ENCODE measurements at places on chromosomes 7 and 10.

DNA sequence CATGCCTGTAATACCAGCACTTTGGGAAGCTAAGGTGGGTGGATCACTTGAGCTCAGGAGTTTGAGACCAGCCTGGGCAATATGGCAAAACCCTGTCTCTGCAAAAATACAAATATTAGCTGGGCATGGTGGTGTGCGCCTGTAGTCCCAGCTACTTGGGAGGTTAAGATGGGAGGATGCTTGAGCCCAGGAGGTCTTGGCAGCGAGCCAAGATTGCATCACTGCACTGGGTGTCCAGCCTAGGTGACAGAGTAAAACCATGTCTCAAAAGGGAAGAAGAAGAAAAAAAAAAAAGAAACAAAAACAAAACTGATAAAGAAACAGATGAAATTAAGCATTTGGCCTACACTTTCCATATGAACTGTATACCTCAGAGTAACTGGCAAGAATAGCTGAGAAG is 319.2 kb downstream of the PARD3 start:
- DNase-seq: no peak

DNA sequence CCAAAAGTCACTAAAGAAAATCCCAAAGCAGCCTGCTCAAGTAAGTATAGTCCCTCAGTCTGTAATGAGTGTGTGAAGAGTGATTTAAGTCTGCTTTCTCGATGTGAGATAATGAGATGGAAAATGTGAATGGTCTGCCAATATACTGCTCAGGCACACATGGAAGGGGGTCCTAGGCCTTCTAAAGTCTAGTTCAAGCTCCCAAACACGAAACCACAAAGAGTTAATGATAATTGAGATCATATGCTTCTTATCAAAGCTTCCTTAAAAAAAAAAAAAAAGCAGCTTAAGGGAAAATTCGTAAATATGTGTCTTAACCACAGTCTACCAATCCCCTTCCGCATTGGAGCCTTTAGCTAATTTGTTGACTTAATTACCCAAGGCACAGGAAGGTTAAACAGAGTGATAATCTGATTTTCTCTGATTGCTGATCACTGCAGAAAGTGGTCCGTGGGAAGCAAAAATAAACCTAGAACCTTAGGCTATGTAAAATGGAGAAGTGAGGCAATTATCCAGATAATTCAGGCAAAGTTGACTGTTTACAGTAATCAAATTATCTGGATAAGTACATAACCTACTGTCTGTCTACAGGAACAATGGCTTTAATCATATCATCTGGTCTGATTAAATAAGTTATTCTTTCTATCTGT is 172.9 kb downstream of the MBL2 start:
- DNase-seq: no peak

DNA sequence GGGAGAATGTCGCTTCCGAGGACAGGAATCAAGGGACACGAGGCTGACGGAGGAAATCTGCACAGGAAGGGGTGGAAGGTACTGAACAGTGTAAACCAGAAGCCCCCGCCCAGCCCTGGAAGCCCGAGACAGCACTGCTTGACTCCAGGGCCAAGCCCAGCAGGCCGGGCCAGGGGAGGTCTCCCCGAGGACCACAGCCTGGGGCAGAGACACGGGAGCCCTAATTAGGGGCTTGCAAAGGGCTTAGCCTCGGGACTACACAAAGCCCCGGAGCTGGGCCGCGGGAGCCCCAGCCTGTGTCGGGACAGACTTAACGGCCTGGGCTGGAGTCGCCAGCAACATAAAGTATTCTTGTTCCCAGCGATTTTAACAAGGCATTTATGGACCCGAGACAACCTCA is 50.8 kb downstream of the OAT start:
- no peak for DNase-seq

DNA sequence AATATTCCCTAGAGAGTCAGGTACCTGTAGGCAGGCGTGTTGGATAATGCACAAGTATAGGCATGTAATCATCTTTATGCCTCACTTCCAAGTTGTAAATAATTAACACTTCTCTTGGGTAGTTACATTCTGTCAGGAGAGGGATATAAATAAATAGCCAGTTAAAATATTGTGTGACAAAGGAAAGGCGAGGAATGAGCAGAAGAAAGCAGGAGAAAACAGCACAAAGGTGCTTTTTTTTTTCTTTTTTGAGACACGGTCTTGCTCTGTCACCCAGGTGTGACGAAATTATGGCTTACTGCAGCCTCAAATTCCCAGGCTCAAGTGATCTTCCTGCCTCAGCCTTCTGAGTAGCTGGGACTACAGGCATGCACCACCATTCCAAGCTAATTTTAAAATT is 99.2 kb upstream of the LYZL2 start:
- no peak for DNase-seq

DNA sequence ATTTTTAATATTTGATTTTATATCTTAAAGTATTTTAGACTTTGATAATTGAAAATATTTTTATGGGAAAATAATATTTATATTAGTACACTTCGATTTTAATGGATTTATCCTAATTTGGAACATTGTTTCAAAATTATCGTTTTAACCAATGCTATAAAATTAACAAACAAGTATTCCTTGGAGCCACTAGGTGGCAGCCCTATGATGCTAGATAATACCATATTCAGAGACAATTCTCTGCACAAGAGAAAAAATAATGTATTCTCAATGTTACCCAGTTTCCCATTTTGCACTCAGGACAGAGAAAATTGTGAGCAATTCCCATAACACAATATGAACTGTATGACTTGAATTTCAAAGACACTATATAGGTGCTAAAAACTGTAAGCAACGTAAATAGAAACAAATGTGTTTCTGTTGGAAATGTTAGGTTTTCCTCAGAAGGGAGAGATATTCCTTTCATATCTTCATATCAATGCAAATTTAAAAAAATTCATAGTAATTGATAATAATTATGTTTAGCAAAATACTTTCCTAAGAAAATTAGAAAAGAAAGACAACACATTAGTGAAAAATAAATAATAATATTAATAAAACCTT is 237.8 kb downstream of the SEMA3E start:
- no peak for DNase-seq

DNA sequence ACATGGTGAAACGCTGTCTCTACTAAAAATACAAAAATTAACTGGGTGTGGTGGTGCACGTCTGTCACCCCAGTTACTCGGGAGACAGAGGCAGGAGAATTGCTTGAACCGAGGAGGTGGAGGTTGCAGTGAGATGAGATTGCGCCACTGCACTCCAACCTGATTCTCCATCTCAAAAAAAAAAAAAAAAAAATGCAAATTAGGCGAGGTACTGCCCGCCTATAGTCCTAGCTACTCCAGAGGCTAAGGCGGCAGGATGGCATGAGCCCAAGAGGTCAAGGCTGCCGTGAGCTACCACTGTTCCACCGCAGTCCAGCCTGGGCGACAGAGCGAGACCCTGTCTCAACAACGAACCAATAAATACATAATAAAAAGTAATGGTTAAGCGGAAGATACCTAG is 1.1 kb upstream of the EIF4H start:
- DNase-seq: no peak

GRCh38 chr7:121019018-121019417 is 30.5 kb downstream of the CPED1 start:
- DNase-seq: no peak
